ENCODE measurements at places on chromosomes 1 and 21. TPM values are rescaled to one million over a fixed set of nuclear protein-coding genes. Genes with fewer than 3 reads are reported as not detected.

GRCh38 chr1:233675446-233675845 is 61.5 kb downstream of the KCNK1 start:
- no peak for DNase-seq

DNA sequence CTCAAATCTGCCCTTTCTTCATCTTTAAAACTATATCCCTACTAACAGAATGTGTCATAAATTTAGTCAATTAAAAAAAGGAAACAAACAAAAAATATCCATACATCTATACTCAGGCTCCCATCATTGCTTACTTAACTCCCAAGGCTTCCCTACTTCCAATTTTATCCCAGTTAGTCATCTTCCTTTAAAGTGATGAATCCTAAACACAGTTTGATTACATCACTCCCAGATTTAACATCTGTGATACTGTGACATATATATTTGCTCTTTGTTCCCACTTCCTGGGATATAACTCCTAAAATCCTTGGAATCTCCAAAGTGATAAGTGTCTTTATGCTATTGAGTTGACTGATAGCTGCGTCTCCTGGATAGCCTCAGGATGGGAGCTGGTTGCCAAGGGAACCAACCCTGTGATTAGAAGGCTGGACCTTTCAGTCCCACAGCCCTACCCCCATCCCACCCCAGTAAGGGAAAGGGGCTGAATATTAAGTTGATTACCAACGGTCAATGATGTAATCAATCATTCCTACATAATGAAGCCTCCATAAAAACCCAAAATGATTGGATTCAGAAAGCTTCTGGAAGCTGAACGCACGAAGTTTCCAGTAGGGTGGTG is 21.6 kb downstream of the GLMN start:
- DNase-seq, result no peak

PADI2 gene
- polyA plus RNA-seq, result 0.54 TPM

DNA sequence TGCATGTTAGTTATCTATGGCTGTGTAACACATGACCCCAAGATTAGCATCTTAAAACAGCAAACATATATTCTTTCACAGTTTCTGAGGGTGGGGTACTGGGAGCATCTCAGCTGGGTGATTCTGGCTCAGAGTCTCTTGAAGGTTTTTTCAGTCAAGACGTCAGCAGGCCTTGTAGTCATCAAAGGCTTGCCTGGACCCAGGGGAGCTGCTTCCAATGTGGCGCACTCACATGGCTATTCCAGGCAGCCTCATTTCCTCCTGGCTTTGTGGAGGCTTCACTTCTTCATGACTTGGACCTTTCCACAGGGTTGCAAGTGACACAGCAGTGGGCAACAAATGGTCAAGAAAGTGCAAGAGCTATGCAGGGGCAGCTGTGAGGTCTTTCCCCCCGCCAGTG is 114.7 kb downstream of the ACTL8 start:
- DNase-seq, result no peak

- DNase-seq, result no peak
Measured at GRCh38 chr1:221032637-221033280, 153.5 kb downstream of the HLX start.

MORC3 gene
- 8.1 TPM for polyA plus RNA-seq

HCN3 gene
- polyA plus RNA-seq, result 4.8 TPM

DNA sequence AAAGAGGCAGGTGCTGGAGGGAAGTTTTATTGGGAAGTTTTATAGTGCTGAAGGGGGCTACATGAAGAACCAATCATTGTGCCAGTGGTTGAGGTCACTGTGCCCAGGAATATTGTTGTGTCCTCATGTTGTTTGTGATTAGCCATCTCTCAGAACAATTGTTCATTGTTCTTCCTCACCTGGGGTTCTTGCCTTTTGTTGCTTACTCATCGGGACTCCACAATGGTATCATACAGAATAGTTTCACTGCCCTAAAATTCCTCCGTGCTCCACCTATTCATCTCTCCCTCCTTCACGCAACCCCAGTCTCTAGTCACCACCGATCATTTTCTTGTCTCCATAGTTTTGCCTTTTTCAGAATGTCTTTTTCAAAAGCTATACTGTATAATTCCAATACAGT is 38.9 kb upstream of the CDC14A start:
- no peak for DNase-seq

DNA sequence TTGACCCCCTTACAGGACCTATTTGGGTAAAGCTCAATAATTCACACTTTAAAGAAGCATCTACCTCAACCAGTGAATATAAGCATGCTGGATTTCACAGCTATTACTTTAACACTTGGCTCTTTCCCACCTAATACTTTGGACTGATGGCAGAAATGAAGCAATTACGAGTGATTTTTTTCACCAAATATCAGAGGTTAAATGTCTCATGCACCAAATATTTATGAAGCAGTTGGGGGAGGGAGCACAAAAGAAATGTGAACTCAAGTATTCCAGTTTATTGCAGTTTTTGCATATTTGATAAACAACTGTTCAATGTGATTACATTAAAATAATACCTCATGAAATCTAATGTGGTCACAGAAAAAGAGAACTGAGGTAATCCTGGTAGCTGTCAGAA is 223.6 kb downstream of the LRRC7 start:
- DNase-seq, result no peak

DNA sequence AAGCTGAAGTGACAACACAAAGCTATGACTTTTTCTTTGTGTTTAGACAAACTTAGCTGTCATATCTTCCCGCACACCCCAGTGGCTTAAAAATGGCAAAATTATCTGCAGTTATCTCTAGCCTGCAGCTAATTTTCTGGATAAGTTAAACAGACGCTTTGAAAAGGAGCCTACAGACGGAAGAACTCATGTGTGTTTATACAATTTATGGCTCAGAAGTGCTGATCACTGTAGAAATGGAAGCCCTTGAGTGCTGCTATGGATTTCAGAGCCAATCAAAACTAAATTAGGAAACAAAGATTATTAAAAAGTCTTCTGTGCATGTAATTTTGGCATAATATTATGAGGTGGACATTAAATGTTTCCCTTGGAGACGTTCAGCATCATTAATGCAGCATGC is 11.6 kb downstream of the NTNG1 start:
- DNase-seq, result no peak

- no peak for DNase-seq
Measured at GRCh38 chr1:246074421-246074820, 432.7 kb downstream of the SMYD3 start.

DNA sequence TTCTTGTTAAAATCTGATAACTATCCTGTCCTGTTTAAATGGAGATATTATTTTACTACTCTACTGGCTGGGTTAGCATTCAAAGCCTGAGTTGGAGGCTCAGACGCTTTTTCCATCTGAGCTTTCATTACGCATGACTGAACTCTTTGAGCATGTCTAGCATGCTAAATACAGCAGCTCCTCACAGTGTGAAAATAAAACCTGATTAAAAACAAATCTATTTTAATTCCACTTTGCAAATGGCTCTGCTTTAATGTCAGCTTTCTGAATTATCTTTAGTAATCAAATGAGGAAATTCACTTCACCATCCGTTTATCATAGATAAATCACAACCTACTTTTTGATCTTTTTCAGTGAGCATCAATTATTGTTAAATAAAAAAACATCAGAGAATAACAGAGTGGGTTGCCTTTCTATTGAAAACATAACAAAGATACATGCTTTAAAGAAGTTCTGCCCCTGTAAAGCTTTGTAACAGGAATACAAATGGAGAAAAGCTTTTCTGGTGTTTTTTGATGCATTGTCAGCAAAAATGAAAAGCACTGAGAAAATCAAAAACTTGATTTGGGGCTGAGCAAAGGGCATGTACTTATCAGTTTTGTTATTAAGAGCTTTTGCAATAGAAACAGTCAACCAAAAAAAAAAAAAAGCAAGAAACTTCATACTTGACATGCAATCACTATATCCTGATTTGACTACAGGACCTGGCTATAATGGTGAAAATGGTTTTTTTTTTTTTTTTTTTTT is 3.5 kb upstream of the SPEN start:
- no peak for DNase-seq

- DNase-seq, result no peak
Measured at GRCh38 chr1:78483903-78484302, 6.9 kb upstream of the PTGFR start.

DNA sequence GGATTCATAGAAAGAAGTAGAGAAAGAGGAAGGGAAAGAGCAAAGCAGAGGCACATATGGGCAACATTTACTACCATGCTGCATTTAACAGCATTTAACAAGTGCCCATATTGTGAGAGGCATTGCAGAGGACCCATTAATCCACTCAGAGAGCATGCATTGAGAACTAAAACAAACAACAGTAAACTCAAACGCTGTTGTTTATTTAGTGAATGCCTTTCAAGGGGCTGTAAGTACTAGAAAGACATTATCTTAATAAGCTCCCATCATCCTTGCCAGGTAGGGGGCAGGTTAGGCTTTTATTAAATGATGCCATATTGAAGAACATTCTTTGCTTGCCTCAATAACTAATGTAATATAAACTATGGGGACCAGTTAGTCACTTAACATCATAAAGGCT is 254.3 kb upstream of the DAB1 start:
- no peak for DNase-seq
